ENCODE measurements at places on chromosomes 2 and 18. TPM values are rescaled to one million over a fixed set of nuclear protein-coding genes. Genes with fewer than 3 reads are reported as not detected.

ABCG8 gene
- total RNA-seq, result not detected

CIB4 gene
- 0.44 TPM for total RNA-seq

FAM237A gene
- total RNA-seq, result not detected

CNDP1 gene
- not detected for total RNA-seq

TCF23 gene
- total RNA-seq, result not detected

LAMA3 gene
- 51.0 TPM for total RNA-seq

ESPNL gene
- 0.43 TPM for total RNA-seq

CHRND gene
- not detected for total RNA-seq

OSBPL1A gene
- total RNA-seq, result 16.5 TPM

CCDC141 gene
- total RNA-seq, result not detected

HMSD gene
- 4.2 TPM for total RNA-seq

LRRTM4 gene
- not detected for total RNA-seq

EML4 gene
- total RNA-seq, result 27.7 TPM

NEU4 gene
- 0.25 TPM for total RNA-seq
